ENCODE measurements at places on chromosomes 7 and 10. TPM values are rescaled to one million over a fixed set of nuclear protein-coding genes. Genes with fewer than 3 reads are reported as not detected.

The POLD2 gene
- total RNA-seq: 64.5 TPM

The CACNB2 gene
- 0.10 TPM for total RNA-seq

The ZNF485 gene
- 1.8 TPM for total RNA-seq

The CUX1 gene
- 154 TPM for total RNA-seq

The PLEKHA8 gene
- 20.3 TPM for total RNA-seq
